A549 treated with dexamethasone at 1 μM for 4 hours (cell line): ENCODE measurements at places on chromosomes 5 and 9. TPM values are rescaled to one million over a fixed set of nuclear protein-coding genes. Genes with fewer than 3 reads are reported as not detected.

Gene GLE1
- total RNA-seq, result 27.2 to 35.5 TPM (median 32.7 TPM) in 5 replicates

Gene PCDHGA4
- total RNA-seq, result 0.08 to 0.21 TPM (median 0.14 TPM) in 5 replicates

Gene OBP2B
- total RNA-seq, result not detected in 5 replicates

Gene CCL27
- total RNA-seq, result 0.13 TPM in 2 of 5 replicates, not detected in the others

Gene MYOZ3
- 0.02 to 0.18 TPM (median 0.09 TPM) in 4 of 5 replicates, not detected in the other for total RNA-seq

Gene SPAG8
- total RNA-seq, result 0.24 to 0.51 TPM (median 0.34 TPM) in 5 replicates

Gene ENTREP1
- total RNA-seq, result 0.45 to 0.97 TPM (median 0.77 TPM) in 5 replicates

Gene GPSM1
- 8.7 to 15.4 TPM (median 13.6 TPM) in 5 replicates for total RNA-seq
